ENCODE measurements at places on chromosomes 3 and 15.

- DNase-seq = no peak
Measured at GRCh38 chr3:31960793-31961431, 20.1 kb downstream of the OSBPL10 start.

- no peak for DNase-seq
Measured at GRCh38 chr15:84684092-84684491, 26.1 kb upstream of the NMB start.

DNA sequence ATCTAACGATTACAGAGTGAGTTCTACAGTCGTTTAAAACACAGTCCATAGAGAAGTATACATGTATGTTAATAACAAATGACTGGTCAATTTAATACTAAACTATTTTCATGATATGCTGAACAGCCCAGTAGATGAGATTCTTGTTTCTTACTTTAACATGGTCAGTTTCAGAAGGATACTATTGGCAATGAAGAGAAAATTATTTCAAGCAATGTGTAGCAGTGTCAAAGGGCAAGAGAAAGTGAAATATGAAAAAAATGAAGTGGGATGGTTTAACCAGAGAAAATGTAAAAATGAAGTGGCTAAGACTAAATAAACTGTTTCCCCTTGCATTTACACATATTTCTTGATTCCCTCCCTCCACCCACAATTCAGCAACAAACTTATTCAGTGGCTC is 192.1 kb upstream of the TTC14 start:
- no peak for DNase-seq

GRCh38 chr3:172276103-172276502 is 172.2 kb downstream of the GHSR start:
- no peak for DNase-seq

DNA sequence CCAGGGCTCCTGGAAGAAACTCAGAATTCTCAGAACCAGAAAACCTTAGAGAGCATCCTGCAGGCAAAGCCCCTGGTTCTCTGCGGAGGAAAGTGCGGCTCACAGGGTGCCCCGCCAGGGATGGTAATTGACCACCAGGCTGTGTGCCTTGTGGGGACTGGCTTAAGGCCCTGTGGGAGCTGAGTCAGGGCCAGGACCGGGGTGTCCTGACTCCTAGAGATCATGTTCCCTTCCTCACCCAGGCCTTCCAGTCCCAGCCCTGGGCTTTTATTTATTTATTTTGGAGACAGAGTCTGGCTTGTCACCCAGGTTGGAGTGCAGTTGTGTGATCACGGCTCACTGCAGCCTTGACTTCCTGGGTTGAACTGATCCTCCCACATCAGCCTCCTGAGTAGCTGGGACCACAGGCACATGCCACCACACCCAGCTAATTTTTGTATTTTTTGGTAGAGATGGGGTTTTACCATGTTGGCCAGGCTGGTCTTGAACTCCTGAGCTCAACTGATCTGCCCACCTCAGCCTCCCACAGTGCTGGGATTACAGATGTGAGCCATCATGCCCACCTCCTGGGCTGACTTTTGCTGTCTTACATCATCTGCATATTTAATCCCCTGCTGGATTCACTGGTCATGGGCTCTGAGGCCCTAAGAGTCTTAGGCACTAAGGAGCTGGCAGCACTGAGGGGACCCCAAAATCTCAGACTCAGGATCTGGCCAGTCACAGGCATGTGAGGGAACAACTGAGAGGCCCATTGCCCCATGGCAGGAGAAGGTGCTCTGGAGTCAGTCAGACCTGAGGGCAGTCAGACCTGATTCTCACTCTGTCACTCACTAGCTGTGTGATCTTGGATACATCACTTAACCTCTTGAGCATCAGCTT is 20.4 kb upstream of the LAMP3 start:
- DNase-seq = no peak

DNA sequence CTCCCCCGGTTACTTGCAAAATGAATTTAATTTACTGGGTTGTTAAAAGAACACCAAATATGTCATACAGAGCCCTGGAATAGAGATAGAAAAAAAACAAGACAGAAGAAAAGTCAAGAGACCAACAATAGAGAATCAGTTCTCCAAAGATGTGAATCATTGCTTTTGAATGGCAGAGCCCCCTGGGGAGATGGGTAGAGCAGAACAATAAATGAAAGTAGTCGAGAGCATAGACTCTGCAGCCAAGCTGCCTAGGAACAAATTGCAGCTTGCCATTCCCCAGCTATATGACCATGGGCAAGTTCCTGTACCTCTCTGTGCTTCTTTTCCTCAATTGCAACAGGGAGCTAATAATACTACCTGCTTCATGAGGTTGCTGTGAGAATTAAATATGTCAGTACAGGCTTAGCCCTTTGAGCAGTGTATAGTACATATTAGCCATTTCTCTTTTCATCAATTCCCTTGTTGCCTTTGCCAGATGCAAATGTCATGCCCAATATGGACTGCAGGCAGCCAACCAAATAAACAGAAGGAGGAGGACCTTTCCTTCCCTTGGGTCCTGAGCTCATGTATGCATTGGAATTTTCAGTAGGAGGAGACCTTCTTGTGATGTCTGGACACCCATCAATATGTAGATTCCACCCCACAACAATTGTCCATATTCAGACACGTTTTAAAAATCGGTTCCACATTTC is 25.0 kb upstream of the BFSP2 start:
- no peak for DNase-seq

GRCh38 chr15:36632226-36632625 is 52.8 kb downstream of the CDIN1 start:
- no peak for DNase-seq

Measured in activated CD8-positive, alpha-beta memory T cell treated with anti-CD3 and anti-CD28 coated beads, Interleukin-2, amount 50 U/mL, for 4 hours (primary cell).